Heart right ventricle (tissue), 16 donors: ENCODE measurements at places on chromosomes 4 and X. TPM values are rescaled to one million over a fixed set of nuclear protein-coding genes. Genes with fewer than 3 reads are reported as not detected.

Gene ANAPC4
- 9.9 TPM for total RNA-seq

Gene CNKSR2
- total RNA-seq: 1.0 TPM

Gene MAGEA1
- total RNA-seq: not detected

Gene FGFR3
- total RNA-seq: 2.0 TPM

Gene STS
- 5.9 TPM for total RNA-seq

Gene EMCN
- total RNA-seq: 20.4 TPM

Gene INTU
- total RNA-seq: 6.9 TPM

Gene CXorf49
- total RNA-seq: not detected

Gene SPANXC
- total RNA-seq: not detected

Gene WDR1
- total RNA-seq: 155 TPM

Gene ZMAT1
- total RNA-seq: 6.5 TPM

DNA sequence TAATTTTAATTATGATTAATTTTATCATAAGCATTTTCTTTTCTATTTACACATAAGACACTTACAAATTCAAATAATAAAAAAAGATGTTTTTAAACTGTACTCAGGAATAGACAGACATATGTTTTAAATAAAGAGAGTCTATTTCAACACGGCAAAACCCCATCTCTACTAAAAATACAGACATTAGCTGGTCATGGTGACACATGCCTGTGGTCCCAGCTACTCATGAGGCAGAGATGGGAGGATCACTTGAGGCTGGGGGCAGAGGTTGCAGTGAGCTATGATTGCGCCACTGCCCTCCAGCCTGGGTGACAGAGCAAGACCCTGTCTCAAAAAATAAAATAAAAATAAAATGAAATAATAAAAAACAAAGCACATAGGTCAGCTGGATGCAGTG is 14.8 kb downstream of the FAM9B start:
- no peak for DNase-seq
- no peaks in the 10 kb centered on the region for H3K27me3 ChIP-seq
- H3K27ac ChIP-seq: no peak overlapping the region
- H3K4me3 ChIP-seq: no peak overlapping the region
- H3K4me1 ChIP-seq: no peaks in the 10 kb centered on the region

GRCh38 chr4:59094505-59094904 is 1984.3 kb upstream of the IGFBP7 start:
- no peak for DNase-seq
- H3K27me3 ChIP-seq: no peaks in the 10 kb centered on the region

DNA sequence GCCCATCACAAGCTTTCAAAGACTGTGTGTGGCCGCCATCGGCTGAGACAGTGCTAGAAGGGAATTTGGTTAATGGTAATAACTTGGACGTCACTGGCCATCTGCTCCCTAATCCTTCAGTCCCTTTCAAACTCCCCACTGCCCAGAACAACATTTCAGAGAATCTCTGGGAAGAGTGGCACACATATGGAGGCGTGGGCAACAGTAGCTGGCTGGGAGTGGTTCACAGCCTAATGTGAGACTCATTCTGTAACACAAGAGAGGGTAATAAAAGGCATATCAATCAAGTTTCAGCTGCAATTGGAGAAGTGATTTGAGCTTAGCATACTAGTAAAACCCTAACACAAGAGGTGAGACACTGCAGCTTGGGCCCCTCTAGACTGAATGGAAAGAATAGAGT is 15.4 kb downstream of the SMIM10 start:
- no peak for DNase-seq
- no peak overlapping the region for H3K4me3 ChIP-seq
- H3K27ac ChIP-seq: no peak overlapping the region
- H3K36me3 ChIP-seq: no peaks in the 10 kb centered on the region
- H3K27me3 ChIP-seq: peaks cover 30% of the 10 kb centered on the region

- H3K36me3 ChIP-seq: no peaks in the 10 kb centered on the region
- H3K27ac ChIP-seq: peak overlapping the region; percentile 68
- H3K4me1 ChIP-seq: peaks cover 97% of the 10 kb centered on the region
- DNase-seq: no peak
- H3K4me3 ChIP-seq: no peak overlapping the region
Measured at GRCh38 chr4:158823461-158823873, 54.6 kb downstream of the FNIP2 start.

DNA sequence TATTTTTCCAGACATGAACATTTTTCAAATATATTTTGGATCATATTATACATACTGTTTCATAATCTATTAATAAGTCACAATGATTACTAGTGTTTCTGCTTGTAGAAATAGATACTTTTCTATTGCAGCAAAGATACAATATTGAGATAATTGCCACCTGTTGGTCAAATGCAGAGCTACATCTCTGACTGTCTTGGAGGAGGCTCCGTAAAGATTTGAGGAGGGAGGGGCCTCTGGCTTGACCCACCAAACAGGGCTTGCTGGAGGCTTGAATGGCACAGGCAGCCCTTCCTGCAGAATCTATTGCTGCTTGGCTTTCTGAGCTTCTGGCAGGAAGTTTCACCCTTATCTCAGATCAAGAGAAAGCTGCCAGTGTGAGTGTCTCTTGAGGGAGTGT is 99.3 kb upstream of the ARMCX2 start:
- H3K4me3 ChIP-seq: no peak overlapping the region
- H3K27ac ChIP-seq: no peak overlapping the region
- H3K36me3 ChIP-seq: no peaks in the 10 kb centered on the region

- H3K36me3 ChIP-seq: no peaks in the 10 kb centered on the region
- DNase-seq: no peak
- no peak overlapping the region for H3K4me3 ChIP-seq
Measured at GRCh38 chr4:88353324-88353723, 25.3 kb upstream of the HERC6 start.

DNA sequence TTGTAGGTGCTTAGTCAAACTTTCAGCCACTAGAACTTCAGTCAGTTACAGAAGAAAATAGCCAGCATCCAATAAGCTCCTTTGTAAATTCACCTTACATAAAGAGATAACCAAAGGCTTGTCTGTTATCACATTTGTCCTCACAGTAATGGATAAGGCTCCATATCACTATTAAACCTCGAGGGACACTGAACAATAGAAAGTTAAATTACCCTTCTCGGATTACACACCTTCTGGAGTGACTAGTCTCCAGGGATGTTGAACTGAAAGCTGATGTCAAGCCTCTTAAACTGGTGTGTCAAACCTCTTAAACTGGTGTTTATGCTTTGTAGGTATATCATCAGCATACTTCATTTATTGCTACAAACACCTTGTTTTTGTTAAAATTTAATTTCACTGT is 639.0 kb downstream of the CENPC start:
- H3K36me3 ChIP-seq: no peaks in the 10 kb centered on the region
- no peak for DNase-seq
- no peaks in the 10 kb centered on the region for H3K27me3 ChIP-seq
- no peak overlapping the region for H3K4me3 ChIP-seq
- no peak overlapping the region for H3K27ac ChIP-seq

DNA sequence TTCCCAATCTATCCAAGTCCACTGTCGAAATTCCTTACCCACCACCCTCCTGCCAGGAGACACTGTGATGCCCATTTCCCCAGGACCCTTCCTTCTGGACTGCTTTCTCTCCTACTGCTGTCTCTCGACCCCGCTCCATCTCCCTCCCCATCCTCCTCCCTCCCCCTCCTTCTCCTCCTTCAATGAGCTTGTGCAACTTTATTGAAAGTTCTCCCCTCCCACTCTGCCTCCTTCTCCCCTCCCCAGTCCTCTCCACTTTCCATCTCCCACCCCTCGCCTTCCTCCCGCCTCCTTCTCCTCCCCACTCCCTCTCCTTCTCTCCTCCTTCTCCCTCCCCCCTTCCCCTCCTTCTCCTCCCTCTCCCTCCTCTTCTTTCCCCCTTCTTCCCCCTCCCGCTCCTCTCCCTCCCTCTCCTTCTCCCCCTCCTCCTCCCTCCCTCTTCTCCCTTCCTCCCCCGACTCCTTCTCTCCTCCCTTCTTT is 116.6 kb upstream of the FAT1 start:
- no peaks in the 10 kb centered on the region for H3K27me3 ChIP-seq
- peak overlapping the region; percentile 72 for H3K27ac ChIP-seq
- H3K36me3 ChIP-seq: no peaks in the 10 kb centered on the region
- H3K4me1 ChIP-seq: peaks cover 7% of the 10 kb centered on the region
- peak; percentile 68 for DNase-seq
- peak overlapping the region; percentile 45 for H3K4me3 ChIP-seq

DNA sequence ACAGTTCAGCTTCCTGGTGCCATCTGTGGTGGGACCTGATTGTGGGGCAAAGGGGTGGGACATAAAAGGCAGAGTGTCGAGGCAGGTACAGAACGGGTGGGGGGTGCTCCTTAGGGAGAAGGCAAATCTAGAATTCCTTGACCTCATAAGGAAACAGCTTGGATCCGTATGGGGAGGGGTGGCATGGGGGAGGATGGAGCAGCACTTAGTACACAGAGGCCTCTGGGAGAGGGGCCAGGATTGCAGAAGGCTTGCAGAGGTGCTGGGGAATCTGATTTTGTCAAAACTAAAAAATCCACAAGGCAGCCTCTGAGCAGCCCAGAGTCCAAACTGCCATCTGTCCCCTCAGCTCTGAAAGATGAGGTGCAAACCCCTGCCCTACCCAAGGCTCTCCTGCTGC is 2.3 kb upstream of the EMD start:
- no peaks in the 10 kb centered on the region for H3K4me1 ChIP-seq
- no peak overlapping the region for H3K4me3 ChIP-seq
- H3K27ac ChIP-seq: no peak overlapping the region
- H3K27me3 ChIP-seq: no peaks in the 10 kb centered on the region
- H3K36me3 ChIP-seq: no peaks in the 10 kb centered on the region
- no peak for DNase-seq

GRCh38 chr4:53313510-53313909 is 52.4 kb downstream of the SCFD2 start:
- H3K27me3 ChIP-seq: no peaks in the 10 kb centered on the region
- no peak overlapping the region for H3K27ac ChIP-seq
- H3K36me3 ChIP-seq: peaks cover 6% of the 10 kb centered on the region
- DNase-seq: no peak

GRCh38 chrX:111634823-111635729 is 45.9 kb upstream of the ALG13 start:
- DNase-seq: no peak
- no peaks in the 10 kb centered on the region for H3K27me3 ChIP-seq
- no peaks in the 10 kb centered on the region for H3K36me3 ChIP-seq
- peaks cover 6% of the 10 kb centered on the region for H3K4me1 ChIP-seq
- no peak overlapping the region for H3K27ac ChIP-seq

GRCh38 chr4:105433421-105433820 is 40.4 kb downstream of the PPA2 start:
- no peaks in the 10 kb centered on the region for H3K27me3 ChIP-seq
- no peak for DNase-seq
- H3K4me3 ChIP-seq: no peak overlapping the region
- no peaks in the 10 kb centered on the region for H3K4me1 ChIP-seq
- H3K27ac ChIP-seq: no peak overlapping the region

GRCh38 chr4:163540977-163541376 is 46.5 kb downstream of the TMA16 start:
- H3K27me3 ChIP-seq: no peaks in the 10 kb centered on the region
- no peak for DNase-seq
- peaks cover 71% of the 10 kb centered on the region for H3K36me3 ChIP-seq
- no peak overlapping the region for H3K4me3 ChIP-seq

DNA sequence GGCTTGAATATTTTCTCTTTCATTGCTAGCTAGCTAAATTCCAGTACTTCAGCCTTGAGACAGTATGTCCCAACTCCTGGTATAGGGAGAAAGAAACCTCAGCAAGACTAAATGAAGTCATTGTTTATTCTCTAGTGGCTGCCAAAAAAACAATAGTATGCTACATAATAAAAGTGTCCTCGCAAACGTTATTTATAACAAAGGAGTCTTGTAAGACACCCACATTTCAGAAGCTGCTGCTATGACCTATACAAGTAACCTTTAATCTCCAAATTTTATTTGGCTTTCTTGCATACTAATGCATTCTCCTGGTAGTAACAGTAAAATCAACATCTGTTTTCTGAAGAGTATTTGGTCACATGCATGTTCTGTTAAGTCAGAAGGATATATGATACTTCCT is 28.8 kb downstream of the NEK1 start:
- H3K36me3 ChIP-seq: no peaks in the 10 kb centered on the region
- no peak for DNase-seq
- no peak overlapping the region for H3K4me3 ChIP-seq

DNA sequence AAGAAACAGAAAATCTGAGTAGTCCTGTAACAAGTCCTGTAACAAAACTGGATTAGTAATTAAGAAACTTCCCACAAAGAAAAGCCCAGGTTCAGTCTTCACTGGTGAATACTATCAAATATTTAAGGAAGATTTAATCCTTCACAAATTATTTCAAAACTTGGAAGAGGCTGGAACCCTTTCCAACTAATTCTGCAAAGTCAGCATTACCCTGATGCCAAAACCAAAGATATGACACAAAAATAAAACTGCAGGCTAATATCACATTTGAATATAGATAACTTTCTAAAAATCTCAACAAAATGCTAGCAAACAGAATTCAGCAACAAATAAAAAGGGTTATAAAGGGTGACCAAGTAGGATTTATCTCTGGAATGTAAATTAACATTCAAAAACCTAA is 80.5 kb downstream of the AR start:
- H3K27me3 ChIP-seq: no peaks in the 10 kb centered on the region
- no peak overlapping the region for H3K27ac ChIP-seq
- H3K36me3 ChIP-seq: no peaks in the 10 kb centered on the region
- no peak for DNase-seq
- H3K4me3 ChIP-seq: no peak overlapping the region

DNA sequence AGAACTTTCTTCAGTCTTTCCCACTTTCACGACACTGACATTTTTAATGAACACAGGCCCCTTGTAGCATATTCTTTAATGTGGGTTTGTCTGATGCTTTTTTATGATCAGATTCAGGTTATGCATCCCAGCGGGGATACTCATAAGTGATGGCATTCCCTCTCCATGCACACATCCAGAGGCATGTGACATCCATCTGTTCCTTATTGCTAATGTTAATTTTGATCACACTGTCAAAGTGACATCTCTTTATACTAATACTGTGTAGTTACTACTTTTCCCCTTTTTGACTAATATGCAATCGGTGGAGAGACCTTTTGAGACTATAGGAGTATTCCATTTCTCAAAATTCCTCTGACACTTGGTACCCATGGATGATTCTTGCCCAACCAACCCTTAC is 43.8 kb upstream of the HS3ST1 start:
- H3K4me1 ChIP-seq: peaks cover 6% of the 10 kb centered on the region
- no peak overlapping the region for H3K27ac ChIP-seq
- no peaks in the 10 kb centered on the region for H3K36me3 ChIP-seq
- H3K27me3 ChIP-seq: no peaks in the 10 kb centered on the region
- no peak for DNase-seq

DNA sequence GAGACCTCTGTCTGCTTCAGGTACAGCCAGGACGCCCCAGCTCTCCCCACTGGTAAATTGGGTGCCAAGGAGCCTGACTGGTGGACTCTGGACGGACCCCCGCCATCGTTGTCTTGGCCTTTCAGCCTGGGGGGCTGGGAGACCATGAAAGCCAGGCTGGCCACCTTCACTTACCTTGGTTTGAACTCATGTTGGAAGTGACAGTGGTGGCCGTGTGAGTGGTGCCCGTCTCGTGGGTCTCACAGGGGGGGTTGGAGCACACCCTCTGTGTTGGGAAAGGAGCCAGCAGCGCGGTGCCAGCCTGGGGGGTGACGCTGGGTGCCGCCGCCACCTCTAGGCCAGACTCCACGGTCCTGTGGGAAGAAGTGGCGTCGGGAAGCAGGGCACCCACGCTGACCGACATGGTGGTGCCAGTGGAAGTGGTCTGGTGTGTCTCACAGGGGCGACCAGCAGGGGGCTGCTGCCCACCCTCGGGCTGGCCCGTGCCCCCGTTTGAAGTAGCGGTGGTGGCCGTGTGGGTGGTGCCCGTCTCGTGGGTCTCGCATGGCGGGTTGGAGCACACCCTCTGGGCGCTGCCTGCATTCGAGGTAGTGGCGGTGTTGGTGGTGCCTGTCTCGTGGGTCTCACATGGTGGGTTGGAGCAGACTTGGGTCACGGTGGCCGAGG is 9.6 kb upstream of the RENBP start:
- H3K27ac ChIP-seq: no peak overlapping the region
- H3K4me1 ChIP-seq: peaks cover 19% of the 10 kb centered on the region
- no peak for DNase-seq
- H3K4me3 ChIP-seq: no peak overlapping the region
- H3K27me3 ChIP-seq: no peaks in the 10 kb centered on the region
